ENCODE measurements at places on chromosomes 11 and 22.
A peak's percentile ranks its signal among the peaks of the same experiment; 100 is the strongest.

GRCh38 chr11:45382133-45382878 is 96.2 kb upstream of the SYT13 start:
- no peak for DNase-seq

DNA sequence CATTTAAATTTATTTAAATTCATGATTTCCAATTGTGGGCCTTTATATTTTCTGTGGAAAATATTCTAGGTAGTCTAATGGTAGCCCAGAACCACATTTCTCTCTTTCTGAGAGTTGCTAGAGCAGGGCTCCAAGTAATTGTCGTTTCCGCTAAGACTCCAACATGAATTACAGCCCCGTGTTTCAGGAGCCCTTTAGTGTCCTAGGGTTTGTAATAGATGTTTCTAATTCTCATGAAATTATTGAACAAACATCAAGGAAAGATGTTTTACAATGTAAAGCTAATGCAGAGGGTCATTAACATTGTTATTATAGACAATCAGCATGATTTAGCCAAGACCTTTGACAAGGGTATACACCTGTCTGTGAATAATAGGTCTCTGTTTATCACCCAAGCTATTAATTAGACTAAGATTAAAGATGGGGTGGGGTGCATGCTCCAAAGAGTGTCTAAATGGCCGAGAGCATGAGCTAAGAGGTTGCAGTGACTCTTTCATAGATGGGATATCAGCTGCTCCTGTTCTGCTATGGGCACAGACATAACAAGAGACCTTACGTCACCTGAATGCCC is 81.8 kb upstream of the NTM start:
- DNase-seq: no peak

GRCh38 chr11:925496-926301 is at the start of gene AP2A2:
TSS of gene AP2A2 (plus strand) at chr11:925870. CDS start at chr11:926022, 152 bp downstream.
- DNase-seq: peak; percentile 98

- DNase-seq: no peak
Observed at GRCh38 chr22:38618682-38619081, 37.5 kb downstream of the FAM227A start.

GRCh38 chr11:118438314-118438931 is 2.1 kb downstream of the KMT2A start:
- peak; percentile 62 for DNase-seq

DNA sequence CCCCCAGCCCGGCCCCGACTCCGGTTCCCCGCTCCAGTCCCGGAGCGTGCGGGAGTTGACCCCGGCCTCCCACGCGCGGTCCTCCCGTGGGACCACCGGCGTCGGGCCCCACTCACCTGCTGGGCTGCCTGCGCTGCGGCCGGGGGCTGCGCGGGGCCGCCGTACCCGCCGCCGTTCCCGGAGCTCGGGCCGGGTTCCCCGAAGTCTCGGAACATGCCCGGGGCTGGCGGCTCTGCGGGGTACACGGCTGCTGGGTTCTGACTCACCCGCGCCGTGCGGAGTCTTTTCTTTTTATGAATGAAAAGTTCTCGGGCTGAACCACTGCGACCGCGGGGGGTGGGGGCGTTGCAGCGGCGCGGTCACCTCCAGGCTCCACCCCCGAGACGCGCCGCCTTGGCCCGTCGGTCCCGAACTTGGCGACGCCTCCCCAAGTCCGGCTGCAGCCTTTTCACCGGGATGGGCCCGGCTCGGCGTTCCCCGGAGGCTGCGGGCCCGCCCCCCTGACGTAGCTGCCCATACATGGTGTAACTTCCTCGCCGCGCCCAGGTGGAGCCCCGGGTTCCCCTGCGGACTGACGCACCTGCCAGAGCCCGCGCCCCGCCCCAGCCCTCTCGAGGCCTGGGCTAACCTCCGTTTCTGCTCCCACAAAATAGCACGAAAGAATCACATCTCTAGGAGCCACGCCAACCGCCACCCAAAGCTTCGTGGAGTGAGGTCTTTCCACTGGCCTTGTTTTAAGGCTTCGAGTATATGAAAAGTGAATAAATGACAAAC is at the start of gene FOSL1:
Gene FOSL1, minus strand, starts transcription at position 264 of the 774 bp plus-strand sequence. Its CDS starts 49 bp downstream, at position 215.
- peak; percentile 94 for DNase-seq

DNA sequence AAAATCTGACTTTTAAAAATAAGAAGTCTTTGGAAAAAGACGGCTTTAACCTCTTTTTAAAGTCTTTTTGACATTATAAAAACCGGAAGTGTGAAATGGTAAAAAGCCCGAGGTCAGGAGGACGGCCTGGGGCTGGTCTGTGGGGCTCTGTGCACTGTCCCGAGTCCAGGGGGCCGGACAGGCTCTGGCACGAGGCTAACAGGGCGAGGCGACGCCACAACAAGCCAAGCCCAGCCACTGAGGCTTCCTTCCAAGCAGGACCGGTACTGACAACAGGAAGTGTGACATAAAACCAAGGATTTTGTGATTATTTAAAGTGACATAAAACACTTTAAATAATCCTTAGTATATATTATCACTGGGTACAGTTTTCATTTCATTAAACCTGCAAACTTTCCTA is 39.2 kb downstream of the BRD1 start:
- peak; percentile 64 for DNase-seq
